Stimulated activated CD4-positive, alpha-beta T cell treated with anti-CD3 and anti-CD28 coated beads, Interleukin-12 subunit alpha, Interleukin-12 subunit beta, amount 100 ng/mL, for 48 hours (primary cell): ENCODE measurements at places on chromosomes 6 and 20.

DNA sequence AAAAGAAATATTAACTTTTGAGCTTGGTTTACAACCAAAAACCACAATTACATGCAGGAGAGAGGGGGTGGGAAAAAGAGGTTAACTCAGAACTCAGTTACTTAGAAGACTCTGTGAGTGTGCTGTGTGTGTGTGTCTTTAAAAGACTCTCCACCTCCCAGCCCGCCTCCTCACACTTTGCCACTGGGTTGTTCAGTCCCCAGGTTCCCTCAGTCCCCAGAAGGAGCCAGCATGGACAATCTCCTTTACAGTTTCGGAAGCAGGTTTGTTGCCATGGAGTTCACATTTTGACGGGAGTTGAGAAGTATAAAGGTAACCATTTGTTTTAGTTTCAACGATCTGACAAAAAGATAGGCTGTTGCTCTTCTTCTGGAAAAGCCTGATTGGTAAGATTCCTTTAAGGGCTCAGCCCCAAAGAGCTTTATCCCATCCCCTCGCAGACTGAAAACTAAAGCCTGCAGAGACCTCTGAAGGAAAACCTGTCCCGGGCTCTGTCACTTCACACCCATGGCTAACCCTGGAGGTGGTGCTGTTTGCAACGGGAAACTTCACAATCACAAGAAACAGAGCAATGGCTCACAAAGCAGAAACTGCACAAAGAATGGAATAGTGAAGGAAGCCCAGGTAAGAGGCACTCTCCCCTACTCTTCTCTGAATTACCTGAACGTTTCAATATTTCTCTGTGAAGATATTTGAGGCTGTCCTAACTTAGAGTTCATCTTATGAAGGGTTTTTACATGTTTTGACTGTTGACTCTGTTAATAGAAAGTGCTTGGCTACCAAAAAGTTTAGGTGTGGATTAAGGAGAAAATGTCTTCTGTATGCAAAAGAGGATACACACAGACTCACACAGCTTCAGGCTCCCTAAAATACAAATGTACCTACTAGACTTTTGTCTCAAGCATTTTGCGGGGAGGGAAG lies at the start of gene SPTLC3:
TSS of gene SPTLC3 (plus strand) at position 212 of the 921 bp plus-strand sequence. CDS start at position 508, 296 bp downstream.
- DNase-seq = no peak

GRCh38 chr6:22878324-22878701 lies 308.9 kb downstream of the HDGFL1 start:
- no peak for DNase-seq

DNA sequence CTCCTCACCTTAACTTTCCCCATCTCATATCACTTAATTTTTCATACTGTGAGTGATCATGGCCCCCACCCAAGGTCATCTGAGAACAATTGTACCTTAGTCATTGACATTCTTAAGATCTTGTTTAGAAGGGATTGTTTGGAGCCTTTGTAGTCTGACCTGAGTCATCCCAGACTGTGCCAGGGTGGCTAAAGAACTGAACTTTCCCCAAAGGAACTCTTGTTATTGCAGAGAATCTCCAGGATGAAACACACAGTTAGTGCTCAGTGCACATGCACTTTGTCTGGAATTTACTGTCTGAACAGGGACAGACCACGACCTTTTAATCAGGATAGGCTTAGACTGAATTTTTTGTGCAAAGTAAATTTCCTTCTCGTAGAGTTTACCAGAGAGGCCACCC lies 112.6 kb upstream of the CCN2 start:
- DNase-seq = no peak

- DNase-seq = no peak
Measured at GRCh38 chr6:24686946-24687345, 20.1 kb downstream of the ACOT13 start.

GRCh38 chr6:106192824-106193223 lies 106.7 kb downstream of the PRDM1 start:
- DNase-seq = no peak

- DNase-seq = no peak
Measured at GRCh38 chr6:112488238-112488637, 141.1 kb downstream of the RFPL4B start.

DNA sequence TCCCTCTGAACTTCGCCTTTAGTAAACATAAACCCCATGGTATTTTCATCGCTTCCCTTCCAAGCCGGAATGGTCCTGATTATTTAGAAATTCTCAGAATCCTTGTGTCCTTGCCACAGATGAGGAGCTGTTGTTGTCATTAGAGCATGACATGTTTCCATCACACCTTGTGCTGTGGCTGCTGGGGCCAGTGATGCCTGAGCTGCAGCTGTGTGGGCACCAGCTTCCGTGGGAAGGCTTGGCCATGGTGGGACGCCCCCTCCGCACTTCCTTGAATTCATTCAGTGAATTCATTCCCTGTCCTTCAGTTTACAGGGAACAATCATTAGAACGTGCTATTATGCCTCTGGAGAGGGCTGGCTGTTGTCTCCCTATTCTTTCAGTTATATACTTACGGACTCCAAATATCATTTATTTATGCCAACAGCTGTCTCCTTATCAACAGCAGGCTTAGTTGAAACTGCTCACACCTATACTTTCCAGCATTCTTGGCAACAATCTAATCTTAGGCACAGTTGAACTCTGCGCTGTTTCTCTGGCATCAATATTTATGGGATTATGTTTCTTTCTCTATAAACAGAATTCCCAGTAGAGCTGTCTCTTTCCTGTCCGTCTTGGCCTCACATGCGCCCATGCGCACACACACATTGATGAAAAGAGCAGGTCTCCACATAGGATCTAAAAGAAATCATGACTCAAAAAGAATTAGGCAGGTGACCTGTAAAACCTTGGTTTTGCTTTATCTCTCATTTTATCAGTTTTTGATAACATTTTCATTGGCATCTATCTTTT lies 9.0 kb downstream of the ADGRF1 start:
- DNase-seq = no peak

DNA sequence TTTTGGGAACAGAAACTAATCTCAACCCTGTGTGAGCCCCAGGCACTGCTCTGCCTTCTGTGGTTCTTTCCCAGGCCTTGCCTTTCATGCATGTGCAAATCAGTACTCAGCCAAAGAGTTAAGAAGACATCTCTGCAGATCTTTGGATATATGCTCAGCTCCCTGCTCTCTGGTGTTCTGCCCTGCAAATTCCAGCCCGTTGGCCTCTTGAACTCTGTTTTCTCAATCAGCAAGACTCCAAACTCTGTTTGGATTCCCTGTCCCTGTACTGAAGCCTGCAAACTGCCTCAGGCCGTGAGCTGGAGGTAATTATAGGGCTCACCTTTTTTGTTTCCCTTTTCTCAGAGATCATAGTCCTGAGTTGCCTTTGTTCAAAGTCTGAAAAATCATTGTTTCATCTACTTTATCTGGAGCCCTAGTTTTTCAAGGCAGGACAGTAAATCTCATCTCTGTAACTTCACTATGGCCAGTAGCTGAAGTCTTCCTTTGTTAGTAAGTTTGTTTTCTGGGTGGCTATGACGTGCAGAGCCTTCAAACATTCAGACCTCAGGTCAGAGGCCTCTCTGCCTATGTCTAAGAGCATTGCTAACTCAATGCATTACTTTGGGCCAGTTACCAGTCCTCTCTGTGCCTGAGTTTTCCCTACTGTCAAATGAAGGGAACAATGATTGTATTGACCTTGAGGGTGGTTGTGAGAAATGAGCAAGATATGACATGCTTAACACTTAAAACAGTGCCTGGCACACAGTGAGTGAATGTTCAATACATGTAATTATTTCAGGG lies 15.9 kb upstream of the MDFI start:
- DNase-seq = no peak

- no peak for DNase-seq
Measured at GRCh38 chr6:127299522-127300240, 33.0 kb downstream of the RNF146 start.

GRCh38 chr20:53097791-53098190 lies 125.6 kb downstream of the TSHZ2 start:
- no peak for DNase-seq

DNA sequence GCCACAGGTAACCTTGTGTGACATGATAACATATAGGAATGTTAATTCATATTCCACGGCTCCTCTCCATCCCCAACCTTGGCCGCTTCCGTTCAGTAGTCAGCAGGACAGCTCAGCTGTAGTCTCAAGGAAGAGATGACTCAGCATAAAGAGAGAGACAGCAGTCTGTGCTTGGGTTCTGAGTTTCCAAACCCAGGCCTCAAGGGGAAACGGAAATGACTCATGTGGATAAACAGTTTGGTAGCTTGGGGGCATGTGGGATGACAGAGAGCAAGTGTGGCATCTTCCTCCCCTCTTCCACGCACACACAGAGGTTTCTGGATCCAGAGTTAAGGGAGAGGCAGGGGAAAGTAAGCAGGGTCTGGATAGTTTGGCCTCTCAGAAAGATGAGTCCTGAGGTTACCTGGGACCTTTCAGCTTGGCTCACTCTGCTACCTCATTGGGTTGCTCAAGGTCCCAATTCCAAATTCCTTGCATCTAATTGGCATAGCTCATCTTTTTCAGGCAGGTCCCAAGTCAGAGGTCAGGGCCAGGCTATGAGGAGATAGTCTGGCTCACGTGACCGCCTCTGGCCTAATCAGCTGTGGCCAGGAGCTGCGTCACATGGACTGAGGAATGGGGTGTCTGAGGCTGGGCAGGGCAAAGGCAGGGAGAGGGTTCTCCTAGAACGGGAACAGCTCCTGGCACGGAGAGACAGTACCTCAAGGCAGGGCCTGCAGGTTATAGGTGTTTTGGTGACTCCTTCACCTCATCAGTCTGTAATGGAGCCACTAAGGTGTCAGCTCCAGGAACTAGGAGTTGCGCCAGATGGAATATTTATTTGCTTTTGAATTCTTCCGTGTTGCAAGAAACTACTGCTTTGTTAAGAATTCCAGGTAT lies 36.5 kb upstream of the MLN start:
- peak; percentile 33 for DNase-seq

GRCh38 chr20:48722737-48723191 lies 105.0 kb downstream of the PREX1 start:
- DNase-seq = no peak

DNA sequence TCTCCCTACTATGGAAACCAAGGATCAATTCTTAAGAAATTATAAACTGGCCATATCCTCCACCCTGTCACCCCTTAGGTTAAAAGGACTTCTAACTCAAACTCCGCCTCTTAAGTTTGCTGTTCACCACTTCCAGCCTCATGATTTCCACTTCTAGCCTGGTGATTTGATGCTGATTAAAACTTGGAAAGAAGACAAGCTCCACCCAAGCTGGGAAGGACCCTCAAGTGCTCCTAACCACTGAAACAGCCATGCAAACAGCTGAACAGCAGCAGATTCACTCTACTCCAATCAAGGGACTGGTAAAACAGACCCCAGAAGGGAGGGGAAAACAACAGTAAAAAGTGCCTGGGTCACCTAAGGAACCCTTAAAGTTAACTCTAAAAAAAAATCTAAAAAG lies 10.3 kb downstream of the LCA5 start:
- no peak for DNase-seq

GRCh38 chr20:57582432-57583288 lies 21.8 kb downstream of the PCK1 start:
- DNase-seq = no peak

GRCh38 chr6:136534268-136534667 lies 16.0 kb downstream of the MAP7 start:
- DNase-seq = no peak

DNA sequence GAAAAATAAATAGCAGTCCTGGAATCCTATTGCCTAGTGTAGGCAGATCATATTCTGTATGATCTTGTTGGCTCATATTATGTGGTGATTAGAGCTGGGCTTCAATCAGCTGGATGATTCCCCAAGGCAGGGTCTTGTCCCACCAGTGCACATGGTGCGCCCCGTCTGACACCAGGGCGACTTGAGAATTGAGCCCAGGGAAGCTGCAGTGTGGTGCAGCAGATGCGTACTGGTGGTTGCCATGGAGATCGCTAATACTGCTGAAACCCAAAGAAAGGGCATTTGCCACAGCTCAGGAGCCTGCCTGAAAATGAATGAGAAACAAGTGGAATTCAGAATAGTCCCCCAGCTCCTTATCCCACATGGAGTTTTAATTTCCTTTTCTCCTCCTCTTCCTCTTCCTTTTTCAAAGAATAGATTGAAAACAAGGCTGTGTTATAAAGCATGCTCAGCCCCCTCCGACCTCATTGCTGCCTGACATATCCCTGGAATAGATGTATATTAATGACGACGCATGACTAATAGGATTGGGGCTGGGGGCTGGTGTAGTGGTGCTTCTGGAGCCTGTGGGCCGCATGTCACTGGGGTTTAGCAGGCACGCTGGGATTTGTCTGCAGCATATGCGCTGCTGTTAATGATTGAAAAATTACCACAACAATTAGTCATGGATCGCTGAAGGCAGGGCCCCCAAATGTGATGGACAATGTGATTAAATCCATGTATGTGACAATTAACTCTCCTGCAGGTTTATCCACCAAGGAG lies 210.5 kb downstream of the FARS2 start:
- no peak for DNase-seq

GRCh38 chr6:139549561-139550070 lies 175.2 kb upstream of the CITED2 start:
- no peak for DNase-seq
